ENCODE measurements at places on chromosomes 2 and 18. TPM values are rescaled to one million over a fixed set of nuclear protein-coding genes. Genes with fewer than 3 reads are reported as not detected.

DNA sequence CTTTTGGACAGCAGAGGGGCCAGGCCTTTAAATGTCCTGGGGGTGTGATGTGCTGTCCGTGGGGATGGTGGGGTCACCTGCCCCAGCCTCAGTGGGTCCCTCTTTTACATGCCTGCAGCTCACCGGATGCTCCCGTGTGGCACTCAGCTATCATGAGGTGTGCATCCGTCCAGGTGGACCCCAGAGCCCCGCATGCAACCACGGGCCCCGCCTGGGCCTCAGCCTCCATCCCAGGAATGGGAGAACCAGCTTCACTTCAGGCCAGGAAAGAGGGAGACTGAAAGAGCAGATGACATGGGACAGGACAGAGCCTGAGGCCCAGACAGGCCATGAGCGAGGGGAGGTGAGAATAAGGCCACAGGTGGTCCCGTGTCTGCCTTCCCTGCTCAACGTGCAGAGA is 37.5 kb downstream of the RAMP1 start:
- H3K36me3 ChIP-seq = no peaks in the 10 kb centered on the region
- H3K27ac ChIP-seq = no peak overlapping the region
- peaks cover 61% of the 10 kb centered on the region for H3K4me1 ChIP-seq
- no peaks in the 10 kb centered on the region for H3K27me3 ChIP-seq
- DNase-seq = peak; percentile 6

DNA sequence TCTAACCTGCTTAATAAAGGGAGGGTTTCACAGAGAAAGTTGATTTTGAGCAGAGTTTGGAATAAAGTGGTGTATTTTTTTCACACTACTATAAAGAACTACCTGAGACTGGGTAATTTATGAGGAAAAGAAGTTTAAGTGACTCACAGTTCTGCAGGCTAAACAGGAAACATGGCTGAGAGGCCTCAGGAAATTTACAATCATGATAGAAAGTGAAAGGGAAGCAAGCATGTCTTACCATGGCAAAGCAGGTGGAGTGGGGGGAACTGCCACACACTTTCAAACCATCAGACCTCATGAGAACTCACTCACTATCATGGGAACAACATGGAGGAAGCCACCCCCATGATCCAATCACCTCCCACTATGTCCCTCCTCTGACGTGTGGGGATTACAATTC is 546.7 kb downstream of the EPHA4 start:
- no peak for DNase-seq
- no peak overlapping the region for H3K4me3 ChIP-seq
- no peak overlapping the region for H3K27ac ChIP-seq
- H3K27me3 ChIP-seq = no peaks in the 10 kb centered on the region
- no peaks in the 10 kb centered on the region for H3K4me1 ChIP-seq

GRCh38 chr2:109722026-109722425 is 72.1 kb upstream of the RGPD5 start:
- DNase-seq = peak; percentile 26
- H3K27ac ChIP-seq = no peak overlapping the region
- no peak overlapping the region for H3K4me3 ChIP-seq

GRCh38 chr2:62363166-62363565 is 142.8 kb downstream of the TMEM17 start:
- H3K4me3 ChIP-seq = no peak overlapping the region
- no peaks in the 10 kb centered on the region for H3K4me1 ChIP-seq
- H3K27ac ChIP-seq = no peak overlapping the region
- no peak for DNase-seq
- H3K27me3 ChIP-seq = no peaks in the 10 kb centered on the region

DNA sequence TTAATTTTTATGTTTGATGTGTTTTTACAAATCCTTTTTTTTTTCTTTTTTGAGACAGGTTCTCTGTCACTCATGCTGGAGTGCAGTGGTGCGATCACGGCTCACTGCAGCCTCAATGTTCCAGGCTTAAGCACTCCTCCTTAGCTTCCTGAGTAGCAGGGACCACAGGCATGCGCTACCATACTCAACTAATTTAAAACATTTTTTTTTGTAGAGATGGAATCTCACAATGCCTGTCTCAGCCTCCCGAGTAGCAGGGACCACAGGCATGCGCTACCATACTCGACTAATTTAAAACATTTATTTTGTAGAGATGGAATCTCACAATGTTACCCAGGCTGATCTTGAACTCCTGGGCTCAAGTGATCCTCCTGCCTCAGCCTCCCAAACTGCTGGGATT is 3.2 kb downstream of the NOTO start:
- peaks cover 23% of the 10 kb centered on the region for H3K27me3 ChIP-seq
- H3K4me3 ChIP-seq = no peak overlapping the region
- peaks cover 14% of the 10 kb centered on the region for H3K4me1 ChIP-seq
- H3K27ac ChIP-seq = no peak overlapping the region

DNA sequence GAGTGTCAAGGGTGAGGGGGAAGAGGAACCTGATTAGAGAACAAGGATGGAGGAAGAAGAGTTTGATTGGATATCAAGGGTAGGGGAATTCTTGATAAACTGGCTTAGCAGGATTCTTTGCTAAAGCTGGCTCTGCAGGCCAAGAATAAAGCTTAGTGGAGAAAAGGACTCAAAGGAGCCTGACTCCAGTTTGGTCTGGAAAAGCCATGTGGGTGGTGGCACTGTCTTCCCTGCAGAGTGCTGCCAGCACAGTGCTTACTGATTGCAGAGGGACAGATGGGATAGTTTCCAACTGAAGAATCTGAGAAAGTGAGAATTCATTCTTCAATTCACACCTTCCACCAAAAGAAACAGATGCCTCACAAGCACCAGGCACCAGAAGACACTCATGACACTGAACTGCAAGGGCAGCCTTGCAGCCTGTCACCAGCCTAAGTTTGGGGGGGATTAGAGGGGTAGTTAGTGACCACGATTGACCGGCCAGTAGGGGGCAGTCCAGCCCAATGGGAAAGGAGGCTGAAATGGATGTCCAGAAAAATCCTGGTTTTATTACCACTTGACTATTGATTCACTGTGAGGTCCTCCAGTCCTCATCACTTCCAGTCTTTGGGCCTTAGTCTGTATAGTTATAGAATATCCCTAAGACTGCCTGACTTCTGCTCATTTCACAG is 334.5 kb downstream of the SMAD2 start:
- no peak overlapping the region for H3K4me3 ChIP-seq
- no peaks in the 10 kb centered on the region for H3K36me3 ChIP-seq
- no peaks in the 10 kb centered on the region for H3K4me1 ChIP-seq
- no peak for DNase-seq
- H3K27me3 ChIP-seq = peaks cover 7% of the 10 kb centered on the region
- no peak overlapping the region for H3K27ac ChIP-seq

- no peaks in the 10 kb centered on the region for H3K4me1 ChIP-seq
- peaks cover 16% of the 10 kb centered on the region for H3K36me3 ChIP-seq
- H3K27me3 ChIP-seq = no peaks in the 10 kb centered on the region
- no peak for DNase-seq
Measured at GRCh38 chr18:12345491-12346239, 31.4 kb downstream of the AFG3L2 start.

- no peaks in the 10 kb centered on the region for H3K36me3 ChIP-seq
- H3K27ac ChIP-seq = no peak overlapping the region
- DNase-seq = no peak
- no peaks in the 10 kb centered on the region for H3K4me1 ChIP-seq
Measured at GRCh38 chr2:120360307-120360855, 14.4 kb downstream of the INHBB start.

DNA sequence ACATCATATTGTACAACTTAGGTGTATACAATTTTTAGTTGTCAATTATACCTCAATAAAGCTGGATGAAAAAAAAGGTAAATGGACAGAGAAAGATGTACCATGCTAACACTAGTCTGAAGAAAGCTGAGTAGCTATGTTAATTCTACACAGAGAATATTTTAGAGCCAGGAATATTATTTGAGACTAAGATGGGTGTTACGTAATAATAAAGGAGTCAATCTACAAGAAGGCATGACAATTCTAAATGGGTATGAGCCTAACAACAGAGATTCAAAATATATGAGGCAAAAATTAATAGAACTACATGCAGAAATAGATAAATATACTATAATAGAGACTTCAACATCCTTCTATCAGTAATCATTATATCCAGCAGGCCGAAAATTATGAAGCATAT is 69.1 kb downstream of the CCDC141 start:
- H3K27me3 ChIP-seq = no peaks in the 10 kb centered on the region
- no peak for DNase-seq
- H3K36me3 ChIP-seq = no peaks in the 10 kb centered on the region
- no peaks in the 10 kb centered on the region for H3K4me1 ChIP-seq

DNA sequence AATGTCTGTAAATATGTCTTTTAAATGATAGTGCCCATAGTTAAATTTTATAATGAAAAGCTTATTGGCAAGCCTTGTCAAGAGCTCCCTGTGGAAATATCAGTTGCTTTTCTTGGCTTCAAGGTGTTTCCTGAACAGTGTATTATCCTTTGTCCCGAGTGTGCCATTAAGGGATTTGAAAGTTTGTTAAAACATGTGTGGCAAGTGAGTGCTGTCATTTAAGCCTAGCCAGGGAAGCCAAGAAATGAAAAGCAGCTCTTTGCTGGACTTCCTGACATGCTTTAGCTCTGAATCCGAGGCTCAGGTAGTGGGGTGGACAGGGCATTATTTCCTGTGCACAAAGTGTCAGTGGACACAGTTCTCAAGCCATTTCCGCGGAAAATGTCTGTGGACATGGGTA is 111.5 kb downstream of the DIS3L2 start:
- H3K27me3 ChIP-seq = no peaks in the 10 kb centered on the region
- H3K4me1 ChIP-seq = peaks cover 5% of the 10 kb centered on the region
- H3K4me3 ChIP-seq = no peak overlapping the region
- no peak overlapping the region for H3K27ac ChIP-seq

DNA sequence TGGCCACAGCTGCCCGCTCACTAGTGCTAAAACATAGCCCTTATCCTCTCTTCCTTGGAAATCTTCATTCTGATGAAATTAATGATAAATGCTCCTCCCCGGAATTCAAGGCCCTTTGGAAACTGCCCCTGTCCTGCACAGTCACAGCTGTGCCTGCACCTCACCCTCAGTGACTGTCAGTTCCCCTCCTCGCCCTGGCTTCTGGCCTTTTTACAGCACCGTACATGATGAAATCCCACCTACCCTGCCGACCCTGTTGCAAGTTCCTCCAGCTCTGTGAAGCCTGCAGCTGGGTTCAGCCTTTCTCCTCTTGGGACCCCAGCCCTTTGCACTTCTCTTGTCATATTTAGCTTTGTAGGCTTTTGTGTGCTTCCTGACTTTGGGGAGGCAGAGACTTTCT is 48.4 kb downstream of the DCDC2C start:
- no peak overlapping the region for H3K4me3 ChIP-seq
- no peaks in the 10 kb centered on the region for H3K36me3 ChIP-seq
- H3K27me3 ChIP-seq = no peaks in the 10 kb centered on the region
- H3K4me1 ChIP-seq = peaks cover 7% of the 10 kb centered on the region

DNA sequence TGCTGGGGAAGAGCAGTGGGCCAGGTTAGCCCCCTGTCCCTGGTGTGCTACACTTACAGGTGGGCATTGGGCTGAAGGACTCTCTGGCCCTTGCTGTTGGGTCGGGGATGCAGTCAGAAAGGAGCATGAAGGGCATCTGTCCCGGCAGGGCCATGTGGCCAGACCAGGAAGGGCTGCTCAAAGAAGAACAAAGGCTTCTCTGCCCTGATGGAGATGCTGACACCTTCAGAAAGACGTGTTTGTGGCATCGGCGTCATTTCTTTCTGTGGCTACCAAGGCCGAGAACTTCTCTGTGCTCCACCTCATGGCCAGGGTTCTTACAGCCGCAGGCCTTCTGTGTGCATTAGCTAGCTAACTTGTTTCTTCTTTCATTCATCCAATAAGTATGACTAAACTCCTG is 239.1 kb downstream of the FAM210A start:
- no peaks in the 10 kb centered on the region for H3K4me1 ChIP-seq
- no peaks in the 10 kb centered on the region for H3K27me3 ChIP-seq
- no peak for DNase-seq
- no peaks in the 10 kb centered on the region for H3K36me3 ChIP-seq

GRCh38 chr2:133568172-133568571 is at the start of gene NCKAP5:
Gene NCKAP5 (minus strand): TSS chr2:133568463. CDS start chr2:133517526, 50,937 bp downstream.
- no peak within 1 kb of the TSS for H3K27ac ChIP-seq
- H3K27me3 ChIP-seq = no peaks in the 10 kb centered on the region
- H3K4me3 ChIP-seq = no peak within 1 kb of the TSS
- DNase-seq = peak; percentile 45

GRCh38 chr2:110867078-110867477 is 134.7 kb downstream of the ACOXL start:
- no peak for DNase-seq
- no peaks in the 10 kb centered on the region for H3K4me1 ChIP-seq
- no peak overlapping the region for H3K27ac ChIP-seq

DNA sequence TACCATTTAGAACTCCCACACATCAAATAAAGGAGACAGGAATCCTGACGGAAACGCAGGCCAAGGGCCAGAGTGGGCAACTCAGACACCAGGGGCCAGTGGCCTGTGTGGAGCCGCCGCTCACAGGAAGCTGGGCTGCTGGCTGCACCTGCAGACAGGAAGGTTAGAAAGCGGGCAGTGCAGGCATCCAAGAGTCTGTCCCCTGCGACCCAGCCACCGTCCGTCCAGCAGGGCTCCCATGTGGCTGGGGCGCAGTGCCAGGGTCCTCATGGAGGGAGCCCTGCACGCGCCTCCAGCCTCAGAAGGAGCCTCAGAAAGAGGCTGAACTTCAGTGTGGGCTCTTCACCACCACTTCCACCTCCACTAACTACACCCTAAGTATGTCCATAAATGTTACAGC is 2.5 kb upstream of the ANO7 start:
- no peaks in the 10 kb centered on the region for H3K27me3 ChIP-seq
- DNase-seq = no peak
- no peak overlapping the region for H3K27ac ChIP-seq
- no peaks in the 10 kb centered on the region for H3K4me1 ChIP-seq
- H3K36me3 ChIP-seq = no peaks in the 10 kb centered on the region
- no peak overlapping the region for H3K4me3 ChIP-seq

- no peaks in the 10 kb centered on the region for H3K4me1 ChIP-seq
- DNase-seq = no peak
- H3K4me3 ChIP-seq = no peak overlapping the region
- H3K36me3 ChIP-seq = no peaks in the 10 kb centered on the region
- no peaks in the 10 kb centered on the region for H3K27me3 ChIP-seq
- H3K27ac ChIP-seq = no peak overlapping the region
Measured at GRCh38 chr18:77168811-77169311, 36.3 kb upstream of the MBP start.

DNA sequence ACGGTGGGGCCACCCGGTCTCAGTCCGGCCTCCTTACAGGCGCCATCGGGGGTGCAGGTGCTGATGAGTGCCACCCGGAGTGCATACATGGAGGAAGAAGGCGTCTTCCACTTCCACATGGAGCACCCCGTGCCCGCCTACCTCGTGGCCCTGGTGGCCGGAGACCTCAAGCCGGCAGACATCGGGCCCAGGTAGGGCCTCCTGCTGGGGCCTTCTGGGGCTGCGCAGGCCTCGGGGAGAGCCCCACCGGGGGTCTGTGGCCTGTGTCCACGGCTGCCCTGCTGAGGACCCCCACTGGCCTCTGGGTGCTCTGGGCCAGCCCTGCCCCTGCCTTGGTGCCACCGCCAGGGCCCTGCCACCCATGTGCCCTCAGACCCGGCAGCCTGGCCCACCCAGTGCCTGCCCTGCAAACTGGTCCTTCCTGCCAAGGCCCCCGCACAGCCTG is 4.8 kb downstream of the RNPEPL1 start:
- no peak overlapping the region for H3K27ac ChIP-seq
- DNase-seq = no peak
- peaks cover 33% of the 10 kb centered on the region for H3K4me1 ChIP-seq
- H3K4me3 ChIP-seq = no peak overlapping the region
- H3K27me3 ChIP-seq = no peaks in the 10 kb centered on the region

GRCh38 chr2:37585295-37585908 is 86.0 kb downstream of the CDC42EP3 start:
- H3K27ac ChIP-seq = peak overlapping the region; percentile 71
- no peak overlapping the region for H3K4me3 ChIP-seq
- no peaks in the 10 kb centered on the region for H3K27me3 ChIP-seq
- no peaks in the 10 kb centered on the region for H3K36me3 ChIP-seq
- peaks cover 60% of the 10 kb centered on the region for H3K4me1 ChIP-seq
- peak; percentile 57 for DNase-seq

DSG2 gene
- total RNA-seq = 34.0 TPM

CFAP65 gene
- not detected for total RNA-seq

ANKRD29 gene
- 0.52 TPM for total RNA-seq

ST8SIA5 gene
- under 0.01 TPM for total RNA-seq

Data from body of pancreas (tissue), 4 donors.